ENCODE measurements at places on chromosomes 7 and 10.

DNA sequence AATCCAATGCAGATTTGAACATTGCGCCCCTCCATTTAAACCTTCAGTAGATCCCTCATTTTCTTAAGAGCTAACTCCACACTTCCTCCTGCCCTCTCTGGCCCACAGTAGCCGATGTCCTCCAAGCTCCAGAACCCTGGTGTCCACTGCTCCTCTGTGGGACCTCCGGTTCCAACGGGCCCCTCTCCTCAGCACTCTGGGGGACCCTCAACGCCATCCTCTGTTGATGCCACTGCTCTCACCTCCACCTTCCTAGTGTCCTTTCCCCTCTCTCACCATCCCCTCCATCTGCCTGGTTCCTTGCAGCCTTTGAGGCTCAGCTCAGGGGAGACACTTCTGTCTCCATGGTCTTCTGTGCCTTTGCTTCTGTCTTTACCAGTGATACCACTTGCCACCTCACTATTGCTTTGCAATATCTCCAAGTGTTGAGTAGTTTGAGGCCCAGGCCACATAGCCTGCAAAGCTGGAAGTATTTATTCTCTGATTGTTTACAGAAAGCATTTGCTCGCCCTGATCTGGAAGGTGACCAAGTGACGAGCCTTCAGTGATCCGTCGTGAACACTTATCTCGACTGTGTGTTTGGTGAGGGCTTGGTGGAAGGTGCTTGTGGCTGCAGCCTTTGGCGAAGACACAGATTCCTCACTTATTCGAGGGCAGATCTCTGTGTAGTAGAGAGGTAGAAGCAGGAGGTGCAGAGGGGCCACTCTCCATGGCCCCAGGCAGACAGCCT lies 104.8 kb upstream of the SHH start:
- H3K27me3 ChIP-seq = no peaks in the 10 kb centered on the region
- DNase-seq = no peak
- no peak overlapping the region for H3K27ac ChIP-seq
- peaks cover 20% of the 10 kb centered on the region for H3K4me1 ChIP-seq

DNA sequence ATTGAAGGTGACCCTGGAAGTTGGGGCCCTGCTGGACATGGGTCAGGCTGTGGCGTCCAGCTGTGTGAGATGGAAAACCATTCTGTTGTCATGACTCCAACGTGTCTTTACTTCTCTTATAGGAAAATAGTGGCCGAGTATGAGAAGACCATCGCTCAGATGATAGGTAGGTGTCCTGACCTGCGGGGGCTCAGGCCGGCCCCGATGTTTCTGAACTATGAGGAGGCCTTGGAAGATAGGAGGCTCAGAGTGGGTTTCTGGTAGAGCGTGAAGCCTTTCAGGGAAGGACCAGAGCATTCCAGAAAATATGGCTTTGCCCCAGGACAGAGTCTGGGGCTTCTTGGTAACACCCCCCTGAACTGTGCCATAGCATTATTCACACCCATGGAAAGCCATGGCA lies 29.3 kb upstream of the BTBD16 start:
- DNase-seq = no peak
- H3K36me3 ChIP-seq = peaks cover 64% of the 10 kb centered on the region
- no peaks in the 10 kb centered on the region for H3K27me3 ChIP-seq

DNA sequence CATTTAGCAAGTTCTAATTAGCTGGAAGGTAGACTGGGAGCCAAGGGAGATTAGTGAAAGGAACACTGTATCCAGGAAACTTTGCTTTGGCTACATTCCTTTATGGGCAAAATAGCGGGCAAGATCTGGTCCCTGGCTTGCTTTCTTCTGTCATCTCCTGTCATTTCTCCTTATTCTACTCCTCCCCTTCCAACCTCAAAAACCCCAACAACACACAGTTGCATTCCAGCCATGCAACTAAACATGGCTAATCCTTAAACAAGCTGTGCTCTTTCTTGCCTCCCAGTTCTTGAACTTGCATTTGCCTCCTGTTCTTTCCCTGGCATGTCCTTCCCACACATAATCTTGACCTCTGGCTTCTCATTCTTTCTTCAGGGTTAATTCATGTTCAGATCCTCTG lies 59.5 kb upstream of the CDCA7L start:
- no peaks in the 10 kb centered on the region for H3K27me3 ChIP-seq
- no peak overlapping the region for H3K4me3 ChIP-seq

DNA sequence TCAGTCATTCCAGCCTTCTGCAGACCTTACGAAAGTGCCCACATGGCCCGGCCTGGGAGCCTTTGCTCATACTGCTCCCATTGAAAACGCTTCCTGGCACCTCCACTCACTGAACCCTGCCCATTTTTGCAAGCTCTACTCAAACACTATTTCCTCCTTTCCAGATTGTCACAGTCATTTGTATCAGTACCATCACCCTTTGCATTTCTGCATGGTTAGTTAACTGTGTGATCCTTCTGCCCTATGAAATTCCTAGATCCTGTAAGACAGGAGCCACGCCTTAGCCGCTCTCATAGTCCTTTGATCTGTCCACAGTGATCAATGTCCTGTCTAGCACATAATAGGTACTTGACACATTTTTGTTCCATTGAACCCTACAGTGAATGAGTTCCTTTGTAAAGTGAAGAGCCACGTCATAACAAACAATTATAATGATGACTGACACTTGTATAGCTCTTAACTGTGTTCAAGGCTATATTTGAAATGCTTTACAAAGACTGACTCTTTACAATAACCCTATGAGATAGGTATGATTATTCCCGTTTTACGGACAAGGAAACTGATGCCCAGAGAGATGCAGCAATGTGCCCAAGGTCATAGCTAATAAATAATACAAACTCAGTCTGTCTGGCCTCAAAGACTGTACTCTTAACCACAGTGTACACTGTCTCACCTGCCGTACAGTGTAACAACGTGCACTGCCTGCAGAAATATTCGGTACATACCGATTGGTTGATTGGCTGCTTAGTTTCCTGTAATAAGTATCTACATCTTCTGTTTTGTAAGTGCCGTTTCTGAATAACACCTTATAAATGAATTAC lies 16.6 kb upstream of the ITIH2 start:
- no peak for DNase-seq
- no peak overlapping the region for H3K4me3 ChIP-seq
- no peaks in the 10 kb centered on the region for H3K4me1 ChIP-seq
- H3K36me3 ChIP-seq = no peaks in the 10 kb centered on the region
- H3K27me3 ChIP-seq = no peaks in the 10 kb centered on the region

GRCh38 chr7:13159467-13160184 lies 472.2 kb downstream of the ARL4A start:
- H3K27ac ChIP-seq = no peak overlapping the region
- H3K4me1 ChIP-seq = no peaks in the 10 kb centered on the region
- H3K4me3 ChIP-seq = no peak overlapping the region
- no peaks in the 10 kb centered on the region for H3K36me3 ChIP-seq
- no peak for DNase-seq
- no peaks in the 10 kb centered on the region for H3K27me3 ChIP-seq

GRCh38 chr7:79452495-79453265 lies 787 bp downstream of the MAGI2 start:
- H3K36me3 ChIP-seq = no peaks in the 10 kb centered on the region
- peak overlapping the region; percentile 21 for H3K27ac ChIP-seq

DNA sequence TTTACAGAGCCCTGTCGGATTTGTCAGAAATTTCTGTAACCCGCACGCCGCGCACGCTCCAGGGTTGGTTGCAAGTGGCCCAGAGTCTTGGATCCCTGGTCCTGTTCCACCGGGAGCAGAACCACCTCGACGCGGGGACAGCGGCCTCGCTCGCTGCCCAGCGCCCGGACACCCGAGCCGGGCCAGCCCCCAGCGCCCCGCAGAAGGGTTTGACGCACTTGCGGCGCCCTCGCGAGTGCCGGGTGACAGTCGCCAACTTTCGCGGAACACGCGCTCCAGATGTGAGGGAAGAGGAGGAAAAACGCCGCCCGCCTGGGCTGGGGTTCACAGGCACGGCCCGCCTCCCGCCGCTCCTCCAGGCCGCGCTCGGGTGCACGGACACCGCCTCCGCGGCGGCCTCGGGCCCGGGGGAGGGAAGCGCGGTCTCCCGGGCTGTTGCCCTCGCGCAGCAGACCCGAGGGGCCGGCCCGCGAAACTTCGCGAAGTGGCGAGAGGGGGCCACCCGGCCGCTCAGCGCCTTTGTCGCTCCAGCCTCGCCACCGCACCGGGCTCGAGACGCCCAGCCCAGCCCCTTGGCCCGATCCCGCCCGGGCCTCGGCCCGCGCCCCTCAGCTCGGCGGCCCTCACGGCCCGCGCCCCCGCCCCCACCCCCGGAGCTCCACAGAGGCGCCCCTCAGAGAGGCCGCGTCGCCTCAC lies 514 bp downstream of the RNF216 start:
- H3K4me1 ChIP-seq = no peaks in the 10 kb centered on the region
- H3K4me3 ChIP-seq = peak overlapping the region; percentile 99
- H3K27me3 ChIP-seq = no peaks in the 10 kb centered on the region
- H3K36me3 ChIP-seq = peaks cover 7% of the 10 kb centered on the region
- DNase-seq = no peak

GRCh38 chr10:68128015-68128414 lies 18.7 kb downstream of the MYPN start:
- DNase-seq = no peak
- H3K27me3 ChIP-seq = no peaks in the 10 kb centered on the region
- H3K4me3 ChIP-seq = no peak overlapping the region
- H3K36me3 ChIP-seq = no peaks in the 10 kb centered on the region
- no peaks in the 10 kb centered on the region for H3K4me1 ChIP-seq

DNA sequence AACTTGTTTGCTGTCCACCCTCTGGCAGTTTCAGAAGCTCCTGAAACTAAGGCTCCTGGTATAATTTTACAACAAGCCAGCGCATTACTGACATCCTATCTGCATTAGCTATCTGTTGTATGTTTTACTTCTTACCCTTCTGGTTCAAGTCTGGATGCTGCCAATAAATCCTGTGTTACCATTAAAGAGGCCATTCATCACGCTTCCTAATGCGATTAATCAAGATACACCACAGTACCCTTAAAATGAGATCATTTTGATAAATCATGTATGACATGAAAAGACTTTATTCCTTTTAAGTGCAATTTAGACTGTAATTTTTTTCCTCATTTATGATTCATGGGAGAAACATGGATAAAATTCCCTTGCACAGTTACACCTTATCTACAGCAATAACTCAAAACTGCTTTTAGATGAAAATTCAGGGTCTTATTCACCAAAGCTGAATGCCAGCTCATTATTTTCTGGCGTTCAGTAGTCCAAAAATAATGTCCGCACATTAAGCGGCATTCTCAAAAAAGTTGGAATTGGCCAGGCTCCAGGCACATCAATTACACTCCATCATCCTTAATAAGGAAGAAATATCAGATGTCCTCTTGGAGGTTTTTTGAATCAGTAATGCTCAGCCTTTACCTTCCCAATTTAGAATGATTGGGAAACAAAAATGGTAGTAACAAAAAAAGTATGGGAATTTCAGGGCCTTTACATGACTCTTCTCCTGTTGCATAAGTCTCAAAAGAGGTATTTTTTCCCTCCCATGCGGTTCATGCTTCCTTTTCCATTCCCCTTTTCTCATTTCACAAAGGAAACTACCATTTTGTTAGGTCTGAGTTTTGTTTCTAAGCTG lies 878.5 kb downstream of the LRMDA start:
- no peak overlapping the region for H3K4me3 ChIP-seq
- H3K27ac ChIP-seq = no peak overlapping the region
- no peaks in the 10 kb centered on the region for H3K4me1 ChIP-seq
- H3K36me3 ChIP-seq = no peaks in the 10 kb centered on the region
- no peaks in the 10 kb centered on the region for H3K27me3 ChIP-seq

DNA sequence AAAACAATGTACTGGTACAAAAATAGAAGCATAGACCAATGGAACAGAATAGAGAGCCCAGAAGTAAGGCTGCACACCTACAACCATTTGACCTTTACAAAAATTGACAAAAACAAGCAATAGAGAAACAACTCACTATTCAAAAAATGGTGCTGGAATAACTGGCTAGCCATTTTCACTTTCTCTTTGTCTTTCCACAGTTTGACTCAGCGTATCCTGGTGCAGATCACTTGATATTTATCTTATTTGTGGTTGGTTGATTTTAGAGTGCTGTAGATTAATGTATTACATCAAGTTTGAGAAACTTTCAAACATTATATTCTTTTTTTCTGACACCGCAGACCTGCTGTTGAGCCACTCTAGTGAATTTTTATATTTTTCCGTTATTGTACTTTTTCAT lies 381.4 kb downstream of the DGKB start:
- no peaks in the 10 kb centered on the region for H3K4me1 ChIP-seq
- no peak overlapping the region for H3K27ac ChIP-seq
- no peak overlapping the region for H3K4me3 ChIP-seq
- no peak for DNase-seq

DNA sequence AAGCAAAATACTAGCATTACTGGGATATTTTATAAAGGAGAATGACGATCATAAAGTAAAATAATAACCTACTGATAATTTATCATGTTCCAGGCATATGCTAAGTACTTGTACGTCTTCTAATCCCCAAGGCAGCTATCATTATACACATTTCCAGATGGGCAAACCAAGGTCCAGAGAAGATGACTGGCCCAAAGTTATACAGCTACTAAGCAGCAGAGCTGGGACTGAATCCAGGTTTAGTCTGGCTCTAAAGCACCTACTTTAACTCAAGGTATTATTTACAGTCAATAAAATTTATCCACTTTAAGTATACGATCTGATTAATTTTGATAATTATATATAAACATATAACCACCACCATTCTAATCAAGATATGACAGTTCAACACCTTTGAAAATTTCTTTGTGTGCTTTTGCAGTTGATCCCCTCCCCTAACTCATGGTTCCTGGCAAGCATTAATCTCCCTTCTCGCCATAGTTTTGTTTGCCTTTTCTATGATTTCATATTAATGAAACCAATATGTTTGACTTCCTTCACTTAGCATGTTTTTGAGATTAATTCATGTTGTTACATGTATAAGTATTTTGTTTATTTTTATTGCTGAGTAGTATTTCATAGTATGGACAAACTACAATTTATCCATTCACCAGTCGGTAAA lies 126.7 kb downstream of the CPEB3 start:
- no peaks in the 10 kb centered on the region for H3K36me3 ChIP-seq
- H3K27ac ChIP-seq = no peak overlapping the region
- H3K27me3 ChIP-seq = no peaks in the 10 kb centered on the region

GRCh38 chr7:2990949-2991470 lies 52.7 kb downstream of the CARD11 start:
- H3K27ac ChIP-seq = no peak overlapping the region
- DNase-seq = no peak
- H3K27me3 ChIP-seq = no peaks in the 10 kb centered on the region
- H3K4me3 ChIP-seq = no peak overlapping the region
- no peaks in the 10 kb centered on the region for H3K4me1 ChIP-seq
- no peaks in the 10 kb centered on the region for H3K36me3 ChIP-seq

- no peaks in the 10 kb centered on the region for H3K4me1 ChIP-seq
- DNase-seq = no peak
- H3K27me3 ChIP-seq = peaks cover 9% of the 10 kb centered on the region
- no peaks in the 10 kb centered on the region for H3K36me3 ChIP-seq
These were observed 445.3 kb downstream of the LRMDA start for GRCh38 chr10:75876710-75877109.

- no peak overlapping the region for H3K4me3 ChIP-seq
- DNase-seq = no peak
- no peaks in the 10 kb centered on the region for H3K4me1 ChIP-seq
These were observed 256.1 kb downstream of the GRM8 start for GRCh38 chr7:126996659-126997058.
